Fibroblast of skin of back (primary cell): ENCODE measurements at places on chromosomes 12 and 14.

GRCh38 chr12:51661836-51662235, 70.8 kb downstream of the SCN8A start:
- DNase-seq: no peak

DNA sequence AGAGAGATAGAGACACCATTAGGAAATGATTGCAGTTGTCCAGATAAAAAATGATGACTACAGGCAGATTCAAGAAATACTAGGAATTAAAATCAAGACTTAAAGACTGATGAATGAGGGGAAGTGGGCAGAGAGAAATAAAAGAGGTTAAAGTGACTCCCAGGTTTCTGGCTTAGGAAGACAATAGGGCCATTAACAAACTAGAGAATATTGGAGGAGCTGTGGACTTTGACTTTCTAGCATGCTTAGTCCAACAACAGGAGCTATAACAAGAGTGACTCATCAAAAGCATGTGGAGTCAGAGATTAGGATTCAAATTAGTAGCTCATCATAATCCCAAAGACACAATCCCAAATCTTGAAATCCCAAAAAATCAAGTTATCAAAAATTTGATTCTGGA, 101.5 kb downstream of the BMP4 start:
- DNase-seq: no peak

- no peak for DNase-seq
These were observed 167.8 kb upstream of the MDGA2 start for GRCh38 chr14:47843236-47843635.

DNA sequence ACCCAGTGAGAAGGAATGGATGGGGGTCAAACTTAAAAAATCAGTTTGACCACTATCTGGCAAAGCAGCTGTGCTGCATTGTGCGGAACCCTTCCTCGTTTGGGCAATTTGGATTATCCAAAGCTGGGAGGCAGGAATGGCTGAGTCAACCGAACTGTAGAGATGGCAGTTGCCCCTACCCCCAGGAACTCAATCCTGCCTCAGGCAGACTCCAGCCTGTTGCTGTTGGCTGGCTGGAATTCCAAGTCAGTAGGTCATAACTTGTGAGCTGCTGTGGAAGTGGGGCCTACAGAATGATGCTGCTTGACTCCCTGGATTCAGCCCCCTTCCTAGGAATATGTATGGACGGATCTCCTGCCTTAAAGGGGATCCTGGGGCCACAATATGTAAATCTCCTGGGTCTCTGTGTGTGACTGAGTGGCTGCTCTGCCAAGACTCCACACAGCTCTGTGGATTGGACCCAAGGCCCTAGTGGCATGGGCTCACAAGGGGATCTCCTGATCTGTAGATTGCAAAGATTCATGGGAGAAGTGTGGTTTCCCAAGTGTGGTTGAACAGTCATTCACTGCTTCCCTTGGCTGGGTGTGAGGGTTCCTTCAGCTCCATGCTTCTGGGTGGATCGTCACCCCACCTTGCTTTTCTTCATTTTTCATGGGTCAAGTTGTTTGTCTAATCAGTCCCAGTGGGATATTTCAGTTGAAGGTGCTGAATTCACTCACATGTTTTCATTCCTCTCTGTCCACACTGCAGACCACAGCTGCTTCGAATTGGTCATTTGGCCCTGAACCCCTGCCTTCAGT, 19.2 kb downstream of the LUM start:
- DNase-seq: peak; percentile 44

DNA sequence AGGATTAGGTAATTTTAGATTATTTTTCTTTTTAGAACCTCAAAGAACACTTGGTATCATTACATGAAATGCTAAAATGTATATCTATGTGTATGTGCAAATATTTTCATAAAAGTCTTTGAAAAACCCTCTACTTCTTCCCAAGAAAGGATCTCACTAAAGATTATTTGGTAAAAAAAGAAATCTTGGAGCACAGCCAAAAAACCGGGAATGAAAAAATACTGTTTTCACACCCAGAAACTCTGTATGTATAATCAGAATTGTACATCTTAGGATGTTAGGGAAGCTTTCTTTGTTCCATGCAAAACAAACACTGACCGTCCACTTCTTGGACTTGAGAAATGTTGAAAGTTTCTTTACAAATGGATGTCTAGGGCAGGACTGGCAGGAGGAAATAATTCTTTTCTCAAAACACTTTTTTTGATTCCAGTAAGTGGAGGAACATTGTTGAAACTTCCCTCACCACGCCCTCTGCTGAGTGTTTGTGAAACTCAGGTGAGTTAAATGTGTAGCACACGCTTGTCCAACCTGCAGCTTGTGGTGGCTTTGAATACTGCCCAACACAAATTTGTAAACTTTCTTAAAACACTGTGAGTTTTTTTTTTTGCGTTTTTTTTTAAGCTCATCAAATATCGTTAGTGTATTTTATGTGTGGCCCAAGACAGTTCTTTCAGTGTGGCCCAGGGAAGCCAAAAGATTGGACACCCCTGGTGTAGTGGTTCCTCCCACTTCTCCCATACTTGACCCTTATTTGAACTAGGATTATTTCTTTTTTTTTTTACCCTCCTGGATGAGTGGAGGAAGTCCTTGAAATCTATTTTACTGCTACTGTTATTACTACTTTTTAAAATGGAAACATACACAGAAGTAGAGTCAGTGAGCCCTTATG, 26.6 kb downstream of the FBXO34 start:
- DNase-seq: no peak

DNA sequence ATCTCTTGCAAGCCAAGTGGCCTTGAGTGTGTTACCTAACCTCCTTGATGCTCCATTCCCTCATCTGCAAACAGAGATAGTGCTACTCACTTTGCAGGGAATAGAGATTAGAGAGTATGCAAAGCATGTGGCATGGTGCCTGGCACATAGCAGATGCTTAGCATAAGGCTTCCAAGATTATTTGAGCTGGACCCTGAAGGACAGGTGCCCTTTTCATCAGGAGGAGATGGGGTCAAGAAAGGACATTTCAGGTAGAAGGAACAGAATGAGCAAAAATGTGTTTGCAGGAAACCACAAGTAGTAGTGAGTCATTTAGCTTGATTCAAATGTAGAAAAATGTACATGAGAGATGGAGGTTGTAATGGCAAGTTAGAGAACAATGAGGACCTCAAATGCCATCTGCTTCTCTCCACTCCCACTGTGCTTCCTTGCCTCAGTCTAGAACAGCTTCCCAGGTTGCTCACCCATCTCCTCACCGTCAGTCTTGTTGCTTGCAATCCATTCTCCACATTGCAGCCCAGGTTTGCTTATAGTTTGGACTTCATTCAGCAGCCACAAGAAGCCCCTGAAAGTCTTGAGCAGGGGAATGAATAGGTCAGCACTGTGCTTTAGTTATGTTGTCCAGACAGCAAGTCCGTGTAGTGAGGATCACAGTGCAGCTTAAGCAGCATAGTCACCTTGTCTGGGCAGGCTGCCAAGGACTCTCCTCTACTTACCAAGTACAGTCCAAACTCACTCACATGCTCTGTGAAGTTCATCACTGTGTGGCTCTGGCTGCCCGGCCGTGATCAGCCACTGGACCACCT, 536.3 kb upstream of the CCDC196 start:
- peak; percentile 9 for DNase-seq

DNA sequence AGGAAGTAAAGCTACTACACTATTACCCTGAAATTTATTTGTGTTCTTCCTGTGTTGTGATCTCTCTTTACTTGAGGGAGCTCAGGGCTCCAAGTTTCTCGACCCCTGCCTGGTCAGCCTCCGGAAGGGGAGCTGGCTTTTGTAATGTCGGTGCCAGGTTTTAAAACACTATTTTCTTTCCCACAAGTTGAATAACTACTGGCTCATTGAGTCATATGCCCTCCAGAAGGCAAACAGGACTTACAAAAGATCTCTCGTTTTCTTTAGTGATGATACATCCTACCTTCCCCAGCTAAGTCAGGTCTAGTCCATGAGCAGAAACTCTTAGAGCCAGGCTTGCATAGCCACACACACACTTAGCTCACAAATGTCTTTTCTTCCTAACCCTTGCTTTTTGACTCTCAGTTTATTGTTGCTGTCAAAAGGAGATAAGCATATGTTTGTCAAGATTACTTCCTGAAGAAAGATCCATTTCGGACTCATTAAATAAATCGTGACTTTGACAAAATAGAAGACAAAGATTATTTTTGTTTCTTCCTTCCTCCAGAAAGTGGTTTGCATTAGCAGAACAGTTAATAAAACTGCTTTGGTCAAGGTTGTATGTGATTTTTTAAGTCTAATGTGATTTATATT, 209.8 kb upstream of the FLRT2 start:
- peak; percentile 25 for DNase-seq

DNA sequence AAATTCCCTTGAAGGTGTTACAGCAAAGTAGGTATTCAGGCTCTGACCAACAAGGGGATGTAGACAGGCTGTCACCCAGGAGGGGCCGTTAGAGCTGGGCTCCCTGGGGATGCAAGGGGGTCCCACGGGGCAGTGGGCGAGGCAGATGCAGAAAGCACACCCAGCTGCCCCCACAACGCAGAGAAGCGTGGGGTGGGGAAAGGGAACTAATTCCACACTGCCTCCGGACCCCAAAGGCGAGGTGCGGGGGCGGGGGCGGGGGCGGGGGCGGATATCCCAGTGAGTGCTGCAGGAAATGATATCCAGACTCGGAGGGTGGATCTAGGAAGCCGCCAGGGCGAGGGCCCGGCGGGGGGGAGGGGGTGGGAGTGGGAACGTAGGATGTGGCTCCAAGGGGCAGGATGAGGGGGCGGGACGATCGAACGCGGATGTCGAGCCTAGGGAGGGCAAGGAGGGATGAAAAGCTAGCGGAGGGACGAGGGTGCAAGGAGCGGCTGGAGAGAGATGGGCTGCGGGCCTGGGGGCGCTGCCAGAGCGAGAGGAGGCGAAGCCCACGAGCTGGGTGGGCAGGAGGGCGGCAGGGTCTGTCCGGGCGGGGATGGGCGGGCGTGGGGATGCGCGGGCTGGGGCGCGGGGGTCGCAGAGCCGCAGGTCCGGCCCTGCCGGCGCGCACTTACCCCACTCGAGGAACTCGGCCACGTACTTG, 874 bp downstream of the CDC42BPB start:
- DNase-seq: peak; percentile 87

- DNase-seq: peak; percentile 96
These were observed 9.5 kb upstream of the BDKRB1 start for GRCh38 chr14:96246539-96246847.

GRCh38 chr12:131829791-131830334, 1.7 kb downstream of the MMP17 start:
- DNase-seq: no peak

DNA sequence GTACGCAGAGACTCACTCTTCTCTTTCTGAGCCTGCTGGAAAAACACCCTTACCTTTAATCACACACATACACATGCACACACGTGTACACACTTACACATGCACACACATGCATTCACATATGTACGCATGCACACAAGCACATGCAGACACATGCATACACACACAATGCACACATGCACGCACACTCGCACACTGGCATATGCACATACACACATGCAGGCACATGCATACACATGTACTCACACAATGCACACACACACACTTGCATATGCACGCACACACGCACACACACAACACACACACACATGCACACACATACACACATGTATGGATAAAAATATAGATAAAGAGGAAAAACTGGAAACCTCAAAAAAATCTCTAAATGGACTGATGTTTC, 249.0 kb downstream of the GLT1D1 start:
- no peak for DNase-seq

DNA sequence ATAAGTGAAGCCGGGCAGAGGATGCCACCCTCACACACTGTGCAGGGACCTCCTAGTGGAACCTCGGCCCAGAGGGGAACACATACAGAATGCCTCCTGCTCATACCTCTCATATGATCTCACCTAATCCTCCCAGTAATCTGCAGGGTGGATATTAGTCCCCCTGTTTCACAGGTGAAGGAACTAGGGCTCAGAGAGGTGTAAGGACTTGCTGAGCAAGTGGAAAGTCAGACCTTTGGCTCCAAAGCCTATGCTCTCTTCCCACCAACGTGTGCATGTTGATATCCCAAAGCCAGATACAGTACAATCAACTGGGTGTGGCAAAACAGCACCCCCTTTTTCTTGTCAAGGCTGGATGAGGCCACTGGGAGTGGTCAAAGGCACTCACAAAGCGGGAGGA, 4.2 kb downstream of the MYH6 start:
- DNase-seq: no peak

- DNase-seq: no peak
These were observed 54.7 kb downstream of the VRK1 start for GRCh38 chr14:96851694-96852381.
